ENCODE measurements at places on chromosomes 6 and 20. TPM values are rescaled to one million over a fixed set of nuclear protein-coding genes. Genes with fewer than 3 reads are reported as not detected.

- no peak for DNase-seq
These were observed 248.3 kb downstream of the ARID1B start for GRCh38 chr6:157025437-157025836.

DNA sequence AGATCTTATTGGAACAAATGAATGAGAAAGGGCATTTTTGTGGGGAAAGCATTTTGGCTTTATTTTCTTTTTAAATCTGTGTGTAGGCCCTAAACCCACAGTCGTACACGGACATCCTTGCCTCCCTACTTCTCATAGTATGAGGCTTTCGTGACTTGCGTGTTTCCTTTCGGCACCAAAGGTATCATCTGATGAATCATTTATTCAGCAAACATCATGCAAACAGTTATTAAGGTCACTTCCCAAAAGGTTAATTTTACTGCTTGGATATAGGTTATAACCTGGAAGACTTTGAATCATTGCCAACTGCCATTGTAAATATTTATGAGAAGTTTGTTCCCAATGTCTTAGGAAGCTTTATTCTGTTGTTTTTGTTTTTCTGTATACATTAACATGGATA is 15.1 kb upstream of the SLC22A2 start:
- no peak for DNase-seq

DNA sequence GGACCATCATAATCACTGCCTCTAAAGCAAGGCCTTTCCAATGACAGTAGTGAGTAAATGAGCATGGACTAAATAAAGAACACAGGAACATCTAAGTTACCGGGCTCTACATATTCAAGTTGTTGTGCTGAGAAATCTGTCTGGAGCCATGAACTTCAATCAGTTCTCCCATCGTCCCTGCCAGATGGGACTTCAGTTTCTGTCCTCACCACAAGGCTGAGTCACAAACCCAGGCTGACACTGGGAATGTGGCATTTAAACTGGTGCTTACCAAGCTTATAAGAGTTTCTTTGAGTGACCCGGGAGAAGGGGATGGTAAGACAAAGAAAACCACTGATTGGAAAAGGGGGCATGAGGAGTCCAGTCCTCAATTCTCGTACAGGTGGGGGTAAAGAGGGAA is 497.0 kb downstream of the MAFB start:
- DNase-seq = no peak

DNA sequence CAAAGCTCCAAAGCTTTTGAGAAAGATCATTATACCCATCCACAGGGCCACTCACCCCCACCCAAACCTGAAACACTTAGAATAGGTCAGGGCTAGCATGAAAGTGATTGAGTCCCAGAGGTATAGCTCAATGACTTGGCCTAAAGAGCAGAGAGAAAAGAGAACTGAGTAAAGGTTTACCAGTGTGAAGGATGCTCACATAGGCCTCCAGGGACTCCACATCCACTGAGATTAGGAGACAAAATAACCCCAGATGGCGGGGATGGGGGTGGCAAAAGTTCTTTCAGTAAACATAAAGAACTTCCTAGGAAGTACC is 12.2 kb downstream of the SAYSD1 start:
- DNase-seq = no peak

DNA sequence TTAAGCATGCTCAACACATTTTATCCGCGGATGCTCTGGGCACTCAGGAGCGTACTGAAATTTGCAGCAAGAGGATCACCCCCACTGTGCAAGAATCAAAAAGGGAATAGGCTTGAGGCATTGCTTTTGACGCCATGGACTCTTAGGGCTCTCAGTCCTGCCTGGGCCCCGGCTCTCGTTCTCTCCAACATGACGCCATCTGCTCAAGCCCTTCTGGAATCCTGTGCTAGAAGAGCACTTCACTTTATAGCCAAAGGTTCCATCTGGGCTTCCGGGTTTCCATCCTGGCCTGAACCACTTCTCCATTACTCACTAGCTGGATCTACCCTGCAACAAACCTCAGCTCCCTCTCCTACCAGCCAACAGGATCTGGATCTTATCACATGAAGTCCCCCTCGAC is 105.3 kb downstream of the FOXF2 start:
- no peak for DNase-seq

GRCh38 chr20:51362254-51362653 is 180.3 kb downstream of the NFATC2 start:
- no peak for DNase-seq

DNA sequence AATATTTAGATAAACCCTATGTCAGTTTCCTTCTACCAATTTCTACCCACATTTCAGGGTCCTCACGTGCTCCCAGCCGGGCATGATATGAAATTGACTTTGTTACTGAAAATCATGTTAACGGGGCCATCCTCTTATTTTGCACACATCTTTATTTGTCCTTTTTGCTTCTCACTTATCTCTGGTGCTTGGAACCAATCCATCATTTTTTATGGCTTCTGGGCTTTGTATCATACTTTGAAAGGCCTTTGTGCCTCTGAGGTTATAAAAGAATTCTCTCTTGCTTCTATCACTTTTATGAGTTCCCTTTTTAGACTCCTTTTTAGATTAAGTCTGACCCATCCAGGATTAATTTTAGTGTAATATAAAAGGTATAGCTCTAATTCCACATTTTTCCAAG is 117.1 kb upstream of the PRND start:
- DNase-seq = no peak

DNA sequence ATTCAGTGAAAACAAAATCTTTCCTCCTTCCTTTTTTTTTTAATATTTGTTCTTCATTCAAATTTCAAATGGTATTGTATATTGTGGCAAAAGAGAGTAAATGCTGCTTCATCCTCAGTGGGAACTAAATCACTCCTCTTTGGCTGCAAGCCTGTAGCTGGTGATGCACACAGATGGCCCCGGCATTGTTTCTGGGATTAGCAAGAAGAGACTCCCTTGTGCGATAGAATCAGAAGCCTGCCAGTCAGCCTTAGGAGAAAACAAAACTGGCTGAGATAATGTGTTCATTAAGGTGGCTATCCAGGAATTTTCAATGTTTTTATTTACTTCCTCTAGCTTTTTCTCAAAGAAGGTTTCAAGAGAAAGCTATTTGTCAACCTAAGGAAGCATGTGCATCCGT is 20.7 kb upstream of the ELOVL2 start:
- no peak for DNase-seq

- DNase-seq = no peak
These were observed 14.0 kb downstream of the CYP39A1 start for GRCh38 chr6:46638650-46639049.

- DNase-seq = no peak
These were observed 58.1 kb downstream of the TMEM242 start for GRCh38 chr6:157265186-157265585.

GRCh38 chr6:160103825-160104100 is 17.9 kb upstream of the SLC22A1 start:
- no peak for DNase-seq

DNA sequence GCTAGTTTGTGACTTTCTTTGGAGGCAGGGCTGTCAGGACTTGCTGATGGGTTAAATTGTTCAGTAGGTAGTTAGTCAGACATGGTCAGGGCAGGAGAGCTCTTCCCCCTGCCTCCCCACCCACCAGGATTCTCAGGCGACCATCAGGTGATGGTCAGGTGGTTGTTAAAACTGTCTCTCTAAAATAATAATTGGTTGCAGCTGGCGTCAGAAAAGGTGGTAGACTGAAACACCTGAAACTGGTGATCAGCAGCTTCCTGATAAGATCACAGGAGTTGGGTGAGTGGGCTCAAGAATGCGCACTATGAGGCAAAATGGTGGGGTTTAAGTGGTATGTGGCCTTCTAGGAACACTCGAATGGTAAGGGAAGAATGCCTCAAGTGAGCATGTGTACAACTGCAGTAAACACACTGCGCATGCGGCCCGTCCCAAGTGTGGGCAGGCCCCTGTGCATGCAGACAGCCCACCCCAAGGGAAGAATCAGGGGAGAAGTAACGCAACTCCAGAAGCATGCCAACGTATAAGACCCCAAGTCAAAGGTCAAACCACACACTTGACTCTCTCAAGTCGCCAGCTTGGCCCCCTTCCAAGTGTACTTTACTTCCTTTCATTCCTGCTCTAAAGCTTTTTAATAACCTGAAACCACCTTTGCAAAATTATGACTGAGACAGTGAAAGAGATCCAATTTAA is 7.9 kb upstream of the BLCAP start:
- DNase-seq = no peak

GRCh38 chr6:88473589-88473988 is 307.4 kb upstream of the CNR1 start:
- no peak for DNase-seq

GRCh38 chr20:36070451-36070850 is 84.1 kb upstream of the EPB41L1 start:
- DNase-seq = no peak

DNA sequence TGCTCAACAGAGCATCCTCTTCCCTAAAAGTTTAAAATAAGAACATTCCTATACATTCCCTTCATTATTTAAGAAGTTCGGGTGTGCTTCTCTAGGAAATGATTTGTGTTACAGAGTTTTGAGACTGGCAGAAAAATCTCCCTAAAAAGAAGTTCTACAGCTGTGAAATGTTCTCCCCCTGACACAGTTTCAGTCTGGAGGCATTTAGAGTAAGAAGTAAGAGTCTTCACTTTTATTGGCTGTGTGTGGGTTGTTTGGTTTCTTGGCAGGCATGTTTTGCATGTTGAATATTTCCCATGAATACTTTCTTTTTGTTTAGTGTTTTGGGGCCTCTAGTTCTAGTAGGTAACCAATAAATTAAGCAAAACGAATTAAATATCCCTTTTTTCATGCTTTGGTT is 195.9 kb downstream of the TENT5A start:
- DNase-seq = no peak

DNA sequence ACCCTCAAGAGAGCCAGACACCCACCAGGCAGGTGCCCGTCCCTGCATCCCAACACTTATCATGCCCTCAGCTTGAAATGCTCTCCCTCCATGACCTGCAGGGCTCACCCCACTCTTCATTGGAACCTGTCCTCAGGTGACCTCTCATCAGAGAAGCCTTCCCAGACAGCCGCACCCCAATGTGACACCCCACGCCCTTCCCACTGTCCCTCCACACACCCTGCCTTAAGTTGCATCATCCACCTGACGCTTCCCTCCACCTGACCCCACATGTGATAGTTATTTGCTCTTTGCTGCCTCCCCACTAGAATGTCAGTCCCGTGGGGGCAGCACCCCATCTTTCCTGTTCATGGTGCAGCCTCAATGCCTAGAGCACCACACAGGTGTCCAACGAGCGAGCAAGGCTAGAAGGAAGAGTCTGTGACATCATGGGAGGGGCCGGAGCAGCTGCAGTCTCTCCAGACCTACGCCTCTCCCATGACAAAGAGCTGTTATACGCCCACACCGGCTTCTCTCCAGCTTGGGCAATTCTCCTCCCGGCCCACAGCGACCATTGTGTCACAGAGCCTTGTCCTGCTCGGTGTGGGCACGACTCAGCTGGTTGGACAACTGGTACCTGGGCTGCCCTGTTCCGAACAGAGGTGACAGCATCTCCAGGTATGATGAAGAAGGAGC is 58.2 kb downstream of the NFATC2 start:
- DNase-seq = no peak

DNA sequence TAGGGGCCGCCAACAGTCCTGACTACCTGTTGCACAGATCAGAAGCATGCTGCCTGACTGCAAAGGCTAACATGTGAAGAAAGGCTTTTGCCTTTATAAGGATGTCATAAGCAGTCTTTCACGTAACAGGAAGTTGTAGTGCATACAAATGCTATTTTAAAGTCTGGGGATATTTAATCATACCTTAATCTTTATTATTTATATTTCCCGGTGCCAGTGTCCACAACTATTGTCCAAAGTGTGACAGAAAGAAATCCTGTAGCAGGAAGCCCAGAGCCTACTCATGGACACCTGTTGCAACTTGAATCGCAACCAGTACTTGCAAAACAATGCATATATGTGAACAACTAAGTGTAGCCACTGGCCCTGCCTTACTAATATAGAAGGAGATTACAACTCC is 235.8 kb downstream of the ALDH8A1 start:
- DNase-seq = no peak

DNA sequence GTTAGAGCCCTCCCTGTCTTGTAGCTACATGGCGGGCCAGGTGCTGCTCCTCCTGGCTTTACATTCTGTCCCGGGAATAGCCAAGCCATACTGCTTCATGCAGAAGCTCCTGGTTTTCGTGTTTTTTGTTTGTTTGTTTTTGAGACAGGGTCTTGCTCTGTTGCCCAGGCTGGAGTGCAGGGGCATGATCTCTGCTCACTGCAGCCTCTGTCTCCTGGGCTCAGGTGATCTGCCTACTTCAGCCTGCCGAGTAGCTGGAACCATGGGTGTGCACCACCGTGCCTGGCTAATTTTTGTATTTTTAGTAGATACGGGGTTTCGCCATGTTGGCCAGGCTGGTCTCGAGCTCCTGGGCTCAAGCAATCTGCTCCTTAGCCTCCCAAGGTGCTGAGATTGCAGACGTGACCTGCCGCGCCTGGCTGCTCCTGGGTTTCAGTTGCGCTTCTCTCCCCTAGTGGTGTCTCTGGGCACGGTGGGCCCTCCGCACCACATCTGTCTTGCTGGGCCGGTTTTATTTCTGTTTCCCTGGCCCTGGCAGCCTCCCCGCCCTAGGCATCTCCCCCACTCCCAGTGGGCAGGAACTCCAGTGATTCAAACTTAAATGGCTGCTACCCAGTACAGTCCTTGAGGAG is 12.9 kb downstream of the CDYL start:
- DNase-seq = peak; percentile 56

DNA sequence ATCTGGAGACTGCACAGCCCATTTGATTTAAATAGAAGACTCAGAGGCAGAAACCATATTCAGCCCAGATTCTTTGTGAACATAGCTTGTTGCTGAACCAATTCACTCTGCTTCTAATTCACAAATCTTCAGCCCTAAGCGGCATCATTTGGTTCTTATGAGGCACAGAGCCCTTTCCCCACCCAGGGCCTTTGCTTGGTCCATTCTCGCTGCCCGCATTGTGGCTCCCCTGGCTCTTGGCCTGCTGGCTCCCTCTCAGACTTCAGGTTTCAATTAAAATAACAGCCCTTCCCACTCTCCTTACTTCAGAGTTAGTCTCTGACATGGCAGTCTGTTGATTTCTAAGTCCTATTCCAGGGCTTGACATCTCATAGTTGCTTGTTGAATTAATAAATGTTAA is 9.4 kb upstream of the TMEM14A start:
- DNase-seq = no peak

UBE2C gene
- 1.7 TPM for total RNA-seq

GATA5 gene
- total RNA-seq = 1.7 TPM

SLC25A27 gene
- 11.1 TPM for total RNA-seq

MSH5 gene
- 2.0 TPM for total RNA-seq

Data from Right ventricle myocardium inferior (tissue), 1 donor.